ENCODE measurements at places on chromosomes 7 and 10. TPM values are rescaled to one million over a fixed set of nuclear protein-coding genes. Genes with fewer than 3 reads are reported as not detected.

DNA sequence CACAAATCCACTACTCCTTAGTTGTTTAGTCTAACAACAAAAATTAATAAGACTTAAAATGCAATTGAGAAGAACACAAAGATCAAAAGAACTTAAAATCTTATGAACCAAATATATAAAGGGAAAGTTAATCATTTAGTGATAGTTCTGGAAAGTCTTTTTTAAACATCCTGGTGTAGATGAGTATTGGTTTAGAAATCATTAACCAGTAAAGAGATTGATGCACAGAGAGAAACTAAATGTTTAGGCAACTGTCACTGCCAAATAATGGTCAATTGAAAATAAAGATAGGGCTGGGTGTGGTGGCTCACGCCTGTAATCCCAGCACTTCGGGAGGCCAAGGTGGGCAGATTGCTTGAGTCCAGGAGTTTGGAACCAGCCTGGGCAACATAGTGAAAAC, 44.9 kb downstream of the SP8 start:
- peaks cover 1% of the 10 kb centered on the region for H3K27me3 ChIP-seq
- H3K36me3 ChIP-seq, result no peaks in the 10 kb centered on the region
- H3K4me3 ChIP-seq, result no peak overlapping the region
- no peak for DNase-seq
- no peaks in the 10 kb centered on the region for H3K4me1 ChIP-seq

- H3K36me3 ChIP-seq, result no peaks in the 10 kb centered on the region
- no peak overlapping the region for H3K27ac ChIP-seq
- H3K4me3 ChIP-seq, result no peak overlapping the region
Measured at GRCh38 chr7:20190560-20191390, 26.4 kb downstream of the MACC1 start.

DNA sequence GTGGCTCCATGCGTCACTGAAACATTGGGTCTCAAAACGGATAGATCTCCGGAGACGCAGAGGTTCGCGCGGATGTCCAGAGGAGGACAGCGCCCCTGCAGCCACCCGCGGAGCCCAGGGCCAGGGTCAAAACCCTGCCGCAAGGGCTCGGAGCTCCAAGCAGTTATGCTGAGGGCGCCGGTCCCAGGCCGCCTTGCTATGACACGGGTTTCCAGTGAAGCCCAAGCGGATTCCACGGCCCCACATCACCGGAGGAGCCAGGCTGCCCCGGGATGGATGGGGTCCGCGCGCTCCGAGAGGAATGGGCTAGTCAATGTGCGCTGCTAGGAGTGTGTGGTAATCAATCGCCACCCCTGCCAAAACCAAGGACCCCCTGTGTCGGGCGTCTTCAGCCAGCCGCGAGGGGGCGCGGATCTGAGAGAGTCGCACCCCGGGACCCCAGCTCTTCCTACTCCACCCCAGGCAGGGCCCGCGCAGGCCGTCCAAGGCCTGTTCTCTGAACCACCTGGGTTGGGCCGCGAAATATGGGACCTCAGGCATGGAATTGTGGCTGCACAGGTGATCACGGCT, 5.6 kb upstream of the EMX2 start:
- H3K27ac ChIP-seq, result no peak overlapping the region
- DNase-seq, result peak; percentile 51
- peaks cover 21% of the 10 kb centered on the region for H3K4me1 ChIP-seq
- peaks cover 25% of the 10 kb centered on the region for H3K27me3 ChIP-seq
- no peaks in the 10 kb centered on the region for H3K36me3 ChIP-seq

- peak; percentile 69 for DNase-seq
- H3K27me3 ChIP-seq, result peaks cover 19% of the 10 kb centered on the region
- peaks cover 3% of the 10 kb centered on the region for H3K36me3 ChIP-seq
- H3K27ac ChIP-seq, result no peak within 1 kb of the TSS
- H3K4me3 ChIP-seq, result peak within 1 kb of the TSS; percentile 71
Measured at GRCh38 chr10:132785723-132786475, at the start of gene NKX6-2. TSS of gene NKX6-2 (minus strand) at chr10:132786147. CDS start at chr10:132785948, 199 bp downstream.

DNA sequence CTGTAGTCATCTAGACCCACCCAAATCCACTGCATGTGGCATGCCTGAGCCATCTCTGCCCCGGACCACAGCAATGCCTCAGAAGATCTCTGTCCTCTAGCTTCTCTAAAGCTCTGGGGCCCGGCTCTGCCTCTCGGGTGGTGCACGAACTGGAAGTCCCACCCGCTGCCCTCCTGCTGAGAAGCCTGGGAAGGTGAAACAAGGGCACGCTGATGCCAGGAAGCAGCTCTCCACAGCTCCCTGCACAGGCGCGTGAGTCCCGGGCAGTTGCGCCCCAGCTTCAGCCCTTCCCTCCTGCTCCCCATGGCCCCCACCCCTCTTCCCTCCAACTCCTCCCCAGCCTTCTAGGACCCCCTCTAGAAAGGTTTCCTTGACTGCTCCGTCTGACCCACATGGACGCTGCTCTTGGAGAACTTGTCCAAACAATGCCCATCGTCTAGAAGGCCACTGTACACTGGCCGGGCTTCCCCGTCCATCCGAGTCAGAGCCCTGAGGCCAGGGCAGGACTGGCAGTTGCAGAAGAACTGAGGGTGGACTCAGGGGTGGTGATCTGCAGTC, 12.8 kb downstream of the KCNH2 start:
- no peak overlapping the region for H3K4me3 ChIP-seq
- H3K4me1 ChIP-seq, result peaks cover 61% of the 10 kb centered on the region
- peak overlapping the region; percentile 82 for H3K27ac ChIP-seq
- peaks cover 8% of the 10 kb centered on the region for H3K36me3 ChIP-seq
- peaks cover 13% of the 10 kb centered on the region for H3K27me3 ChIP-seq

DNA sequence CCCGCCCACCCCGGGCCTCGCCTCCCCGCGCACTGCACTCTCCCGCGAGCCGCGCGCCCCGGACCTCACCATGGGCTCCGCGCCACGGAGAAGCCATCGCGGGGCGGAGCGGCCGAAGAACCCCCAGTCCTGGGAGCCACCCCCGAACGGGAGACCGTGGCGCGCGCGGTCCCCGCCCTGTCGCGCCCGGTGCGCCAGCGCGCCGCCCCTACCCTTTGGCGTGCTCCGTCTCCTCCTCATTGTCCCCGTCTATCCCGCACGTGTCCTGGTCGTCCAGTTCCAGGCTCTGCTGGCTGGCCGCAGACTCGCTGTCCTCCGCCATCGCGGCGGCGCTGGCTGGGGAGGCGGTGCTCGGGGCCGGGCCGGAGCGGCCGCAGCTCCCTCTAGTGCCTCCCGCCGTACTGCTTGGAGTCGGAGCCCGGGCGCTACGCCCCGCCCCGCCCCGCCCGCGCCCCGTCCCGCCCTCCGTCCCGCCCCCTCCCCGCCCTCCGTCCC, at the start of gene NMT2:
NMT2 (minus strand) TSS at position 403 of the 495 bp plus-strand sequence; CDS start at position 322, 81 bp downstream.
- H3K4me1 ChIP-seq, result peaks cover 18% of the 10 kb centered on the region
- peak within 1 kb of the TSS; percentile 87 for H3K27ac ChIP-seq
- no peak for DNase-seq

GRCh38 chr7:66758950-66759628, 18.6 kb downstream of the RABGEF1 start:
- peaks cover 8% of the 10 kb centered on the region for H3K36me3 ChIP-seq
- no peak overlapping the region for H3K4me3 ChIP-seq
- H3K4me1 ChIP-seq, result peaks cover 13% of the 10 kb centered on the region
- H3K27me3 ChIP-seq, result no peaks in the 10 kb centered on the region

DNA sequence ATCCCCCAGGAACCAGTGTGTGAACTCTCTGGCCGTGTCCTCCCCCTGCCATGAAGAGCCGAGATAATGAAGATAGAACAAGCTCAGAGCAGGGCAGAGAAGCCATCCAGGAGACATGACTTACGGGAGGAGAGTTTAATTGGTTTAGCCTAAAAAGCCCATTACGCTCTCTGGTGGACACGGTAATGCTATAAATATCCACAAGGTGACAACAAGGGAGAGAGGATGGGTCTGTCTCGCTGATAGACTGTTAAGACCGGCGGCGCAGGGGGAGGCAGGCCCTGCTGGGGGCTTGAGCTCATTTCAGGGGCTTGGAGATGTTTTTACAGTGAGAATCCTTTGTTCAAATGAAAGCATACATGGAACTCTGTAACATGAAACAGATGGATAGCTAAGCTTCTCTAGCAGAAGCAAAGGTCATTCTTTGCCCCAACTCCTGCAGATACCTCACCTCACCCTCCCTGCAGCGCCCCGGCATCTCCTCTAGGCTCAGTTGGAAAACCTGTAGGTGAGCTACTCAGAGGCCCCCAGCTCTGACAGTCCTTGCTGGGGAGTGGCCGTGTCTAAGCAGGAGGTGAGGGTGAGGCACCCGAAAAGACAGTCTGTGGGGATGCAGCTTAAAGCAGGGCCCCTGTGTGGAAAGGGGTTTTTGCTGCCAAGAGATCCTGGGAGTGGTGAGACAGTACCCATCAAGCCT, 40.8 kb upstream of the LOXL4 start:
- peaks cover 27% of the 10 kb centered on the region for H3K4me1 ChIP-seq
- DNase-seq, result peak; percentile 40
- H3K27me3 ChIP-seq, result peaks cover 8% of the 10 kb centered on the region
- H3K4me3 ChIP-seq, result peak overlapping the region; percentile 71
- H3K27ac ChIP-seq, result peak overlapping the region; percentile 95

DNA sequence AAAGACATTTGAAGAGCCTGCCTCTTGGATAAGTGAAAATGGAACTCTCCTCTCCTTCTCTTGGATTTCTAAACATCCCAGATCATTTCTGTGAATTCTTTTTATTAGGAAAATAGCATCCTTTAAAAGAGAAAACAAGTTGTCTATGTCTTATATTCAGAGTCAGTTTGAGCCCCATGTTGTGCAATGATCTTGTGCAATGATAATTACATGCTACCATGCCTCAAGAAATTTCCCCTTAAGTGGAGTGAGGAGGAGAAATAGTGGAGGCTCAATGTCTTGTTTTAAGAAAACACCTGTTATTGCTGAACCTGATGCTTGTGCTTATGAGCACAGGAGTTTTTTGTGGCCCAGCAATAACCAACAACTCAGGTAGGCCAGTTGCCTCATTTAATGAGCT, 103.6 kb downstream of the NPSR1 start:
- H3K27me3 ChIP-seq, result peaks cover 1% of the 10 kb centered on the region
- H3K27ac ChIP-seq, result no peak overlapping the region
- no peaks in the 10 kb centered on the region for H3K36me3 ChIP-seq

GRCh38 chr7:22675917-22676343, 51.1 kb upstream of the IL6 start:
- H3K27me3 ChIP-seq, result no peaks in the 10 kb centered on the region
- no peak overlapping the region for H3K27ac ChIP-seq
- no peak overlapping the region for H3K4me3 ChIP-seq
- no peak for DNase-seq
- H3K36me3 ChIP-seq, result no peaks in the 10 kb centered on the region

GRCh38 chr10:79050896-79051555, 17.7 kb upstream of the ZMIZ1 start:
- peaks cover 6% of the 10 kb centered on the region for H3K4me1 ChIP-seq
- no peak overlapping the region for H3K27ac ChIP-seq
- H3K27me3 ChIP-seq, result no peaks in the 10 kb centered on the region
- H3K36me3 ChIP-seq, result no peaks in the 10 kb centered on the region
- peak; percentile 1 for DNase-seq

GRCh38 chr10:124366343-124366742, 52.4 kb downstream of the OAT start:
- peaks cover 5% of the 10 kb centered on the region for H3K27me3 ChIP-seq
- no peak overlapping the region for H3K27ac ChIP-seq
- H3K4me3 ChIP-seq, result no peak overlapping the region

- no peak overlapping the region for H3K27ac ChIP-seq
- peaks cover 2% of the 10 kb centered on the region for H3K27me3 ChIP-seq
- no peaks in the 10 kb centered on the region for H3K36me3 ChIP-seq
- H3K4me1 ChIP-seq, result no peaks in the 10 kb centered on the region
Measured at GRCh38 chr7:5767066-5767465, 14.4 kb downstream of the RNF216 start.

DNA sequence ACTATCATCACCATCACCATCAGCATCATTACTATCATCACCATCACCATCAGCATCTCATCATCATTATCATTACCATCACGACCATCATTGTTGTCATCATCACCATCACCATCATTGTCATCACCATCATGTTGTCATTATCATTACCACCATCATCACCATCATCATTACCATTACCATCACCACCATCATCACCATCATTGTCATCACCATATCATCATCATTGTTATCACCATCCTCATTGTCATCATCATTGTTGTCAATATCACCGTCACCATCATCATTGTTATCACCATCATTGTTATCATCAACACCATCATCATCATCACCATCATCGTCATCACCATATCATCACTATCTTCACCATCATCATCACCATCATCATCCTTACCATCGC, 124.3 kb downstream of the PTPRN2 start:
- peaks cover 4% of the 10 kb centered on the region for H3K27me3 ChIP-seq
- peaks cover 18% of the 10 kb centered on the region for H3K36me3 ChIP-seq
- H3K4me1 ChIP-seq, result peaks cover 6% of the 10 kb centered on the region
- DNase-seq, result no peak

DNA sequence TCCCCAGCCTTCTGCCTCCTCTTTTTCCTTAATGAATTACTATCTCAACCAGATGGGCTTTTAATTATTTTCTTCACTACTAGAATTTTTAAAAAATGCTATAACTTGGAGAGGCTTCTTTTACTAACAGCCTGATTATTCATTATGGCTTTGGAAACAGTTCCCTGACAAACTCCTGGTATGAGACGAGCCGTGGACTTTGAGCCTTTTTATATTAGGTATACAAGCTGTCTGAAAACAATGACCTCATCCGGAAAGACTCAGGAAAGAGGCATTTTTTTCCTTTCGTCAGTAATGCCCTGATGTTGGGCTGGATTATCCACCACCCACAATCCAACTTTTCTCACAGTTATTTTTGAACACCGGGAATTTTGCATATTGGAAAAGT, 26.7 kb upstream of the ABLIM1 start:
- no peak overlapping the region for H3K4me3 ChIP-seq
- H3K27ac ChIP-seq, result no peak overlapping the region
- no peak for DNase-seq
- no peaks in the 10 kb centered on the region for H3K27me3 ChIP-seq
- no peaks in the 10 kb centered on the region for H3K36me3 ChIP-seq

DNA sequence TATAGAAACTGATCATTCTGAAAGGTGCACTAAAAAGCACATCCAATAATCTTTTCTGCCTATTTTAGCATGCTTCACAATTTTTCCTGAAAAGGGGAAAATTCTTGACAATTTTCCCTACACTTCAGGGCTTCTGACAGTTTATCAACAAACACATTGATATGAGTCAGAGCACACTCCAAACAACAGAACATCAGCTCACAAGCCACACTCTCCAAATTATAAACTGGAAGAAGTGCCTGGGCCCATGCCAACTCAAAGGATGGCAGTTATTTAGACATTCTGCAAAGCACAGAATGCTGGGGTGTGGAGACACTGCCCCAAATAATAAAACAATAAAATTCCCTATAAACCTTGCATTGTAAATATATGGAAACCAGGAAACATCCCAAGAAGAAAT, 90.8 kb downstream of the ELAPOR2 start:
- H3K4me1 ChIP-seq, result peaks cover 41% of the 10 kb centered on the region
- DNase-seq, result no peak
- no peak overlapping the region for H3K4me3 ChIP-seq

Gene ERVW-1
- total RNA-seq, result not detected

Gene MSS51
- 3.5 TPM for total RNA-seq

Gene FKBP6
- total RNA-seq, result not detected

Gene FAM237B
- total RNA-seq, result not detected

Gene PDE6C
- not detected for total RNA-seq

Gene TAC1
- total RNA-seq, result 12.1 TPM
